ENCODE measurements at places on chromosomes 16 and 17.

- DNase-seq: no peak
Measured at GRCh38 chr16:50151756-50152155, 1.4 kb upstream of the TENT4B start.

- no peak for DNase-seq
Measured at GRCh38 chr17:18158022-18158600, 25.5 kb upstream of the ALKBH5 start.

GRCh38 chr16:61820398-61820797 is 215.8 kb downstream of the CDH8 start:
- DNase-seq: no peak

GRCh38 chr16:61890386-61890785 is 145.9 kb downstream of the CDH8 start:
- DNase-seq: no peak

DNA sequence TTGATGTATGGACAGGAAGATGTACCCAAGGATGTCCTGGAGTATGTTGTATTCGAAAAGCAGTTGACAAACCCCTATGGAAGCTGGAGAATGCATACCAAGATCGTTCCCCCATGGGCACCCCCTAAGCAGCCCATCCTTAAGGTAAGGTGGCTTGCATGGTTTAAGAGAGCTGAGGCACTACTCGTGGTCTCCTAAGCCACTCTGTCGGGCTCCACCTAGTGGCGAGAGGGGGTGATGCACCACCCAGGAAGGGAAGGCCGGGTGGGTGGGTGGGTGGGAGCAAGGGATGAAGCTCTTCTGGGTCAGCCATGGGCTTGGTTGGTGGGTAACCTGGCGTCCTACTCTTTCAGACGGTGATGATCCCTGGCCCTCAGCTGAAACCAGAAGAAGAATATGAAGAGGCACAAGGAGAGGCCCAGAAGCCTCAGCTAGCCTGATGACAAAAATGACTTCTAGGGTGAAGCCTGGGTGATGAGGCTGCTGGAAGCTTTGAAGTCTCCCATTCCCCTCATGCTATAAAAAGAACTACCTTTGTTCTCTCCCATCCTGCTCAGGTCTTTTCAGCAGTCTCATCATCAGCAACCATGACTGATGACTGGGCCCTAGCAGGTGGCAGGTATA is 21.5 kb downstream of the GPR179 start:
- peak; percentile 64 for DNase-seq

GRCh38 chr17:59859444-59860025 is 33.2 kb downstream of the TUBD1 start:
- DNase-seq: no peak

GRCh38 chr16:50814052-50814451 is 72.2 kb downstream of the CYLD start:
- no peak for DNase-seq

GRCh38 chr16:56684926-56685590 is 2.8 kb downstream of the MT1X start:
- DNase-seq: no peak

DNA sequence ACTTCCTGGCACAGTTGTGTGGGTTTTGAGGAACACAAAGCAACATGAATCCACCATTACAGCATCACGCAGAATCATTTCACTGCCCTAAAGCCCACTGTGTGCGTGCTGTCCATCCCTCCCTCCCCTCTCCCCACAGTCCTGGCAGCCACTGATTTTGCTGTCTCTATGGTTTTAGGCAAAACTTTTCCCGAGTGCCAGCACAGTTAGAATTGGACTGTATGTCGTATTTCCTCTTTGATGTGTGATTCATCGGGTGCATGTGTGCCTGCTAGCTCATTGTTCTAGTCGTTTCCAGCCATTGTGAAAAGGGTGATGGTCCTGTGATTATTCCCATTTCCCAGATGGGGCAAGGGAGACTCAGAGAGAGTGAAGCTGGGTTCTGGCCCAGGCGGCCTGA is 12.7 kb downstream of the KLHL36 start:
- no peak for DNase-seq

DNA sequence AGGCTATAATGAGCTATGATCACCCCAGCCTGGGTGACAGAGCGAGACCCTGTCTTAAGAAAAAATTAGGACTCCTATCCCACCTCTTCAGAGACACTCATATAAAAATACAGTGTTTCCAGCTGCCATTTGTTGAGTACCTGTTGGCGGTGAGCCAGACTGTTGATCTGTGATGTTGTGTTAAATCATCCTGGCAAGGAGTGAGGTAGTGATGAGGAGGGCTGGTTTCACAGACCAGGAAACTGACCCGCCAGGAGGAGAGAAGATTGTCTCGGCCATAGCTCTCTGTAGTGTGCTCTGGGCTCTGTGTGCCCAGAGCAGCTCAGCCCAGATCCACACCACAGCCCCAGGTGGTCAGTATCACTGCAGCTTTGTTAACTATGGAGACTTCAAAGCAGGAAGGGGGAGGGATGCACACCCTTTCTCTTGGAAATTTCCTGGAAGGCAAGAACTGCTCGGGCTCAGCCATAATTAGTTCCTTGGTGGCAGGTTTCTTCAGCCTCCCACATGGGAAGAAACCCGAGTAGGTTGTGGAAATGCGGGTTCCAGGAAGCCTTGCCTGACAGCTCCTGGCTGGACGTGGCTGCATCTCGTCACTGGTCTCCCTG is 343.0 kb downstream of the SNX29 start:
- no peak for DNase-seq

DNA sequence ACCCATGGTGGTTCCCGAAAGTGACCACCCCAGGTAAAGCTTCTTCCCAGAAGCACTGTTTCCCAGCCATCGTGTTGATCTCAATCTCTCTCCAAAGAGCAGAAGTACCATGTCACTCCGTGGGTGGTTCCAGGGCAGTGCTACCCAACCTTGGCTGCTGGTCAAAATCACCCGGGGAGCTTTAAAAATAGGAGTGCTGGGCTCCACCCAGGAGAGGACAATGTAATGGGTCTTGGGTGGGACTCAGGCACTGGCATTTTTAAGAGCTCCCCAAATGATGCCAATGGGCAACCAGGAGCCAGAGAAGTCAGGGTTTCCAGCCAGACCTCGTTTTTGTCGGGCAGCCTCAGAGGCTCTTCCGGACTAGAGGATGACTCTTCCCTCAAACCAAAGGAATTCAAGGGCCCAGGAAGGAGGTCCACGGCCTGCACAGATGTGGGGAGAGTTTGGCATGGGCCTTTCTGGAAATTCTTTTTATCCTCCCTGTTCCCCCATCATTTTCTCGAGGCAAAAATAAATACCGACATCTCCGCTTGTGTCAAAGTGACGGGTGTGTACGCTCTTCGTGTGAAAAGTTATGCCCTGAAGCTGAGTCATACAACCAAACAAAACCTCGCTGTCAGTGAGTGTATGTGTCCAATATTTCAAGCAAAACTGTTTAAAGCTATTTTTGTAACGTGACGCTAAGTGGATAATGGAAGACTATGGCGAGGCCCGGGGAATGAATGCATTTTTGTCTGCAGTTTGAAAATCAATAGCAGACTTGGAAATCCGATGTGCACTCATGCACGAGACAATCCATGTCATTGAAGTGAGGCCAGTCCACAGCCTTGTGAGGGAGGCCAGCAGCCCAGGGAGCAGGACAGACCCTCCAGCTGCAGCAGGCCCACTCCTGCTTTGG is 364.1 kb downstream of the FOXL1 start:
- no peak for DNase-seq

DNA sequence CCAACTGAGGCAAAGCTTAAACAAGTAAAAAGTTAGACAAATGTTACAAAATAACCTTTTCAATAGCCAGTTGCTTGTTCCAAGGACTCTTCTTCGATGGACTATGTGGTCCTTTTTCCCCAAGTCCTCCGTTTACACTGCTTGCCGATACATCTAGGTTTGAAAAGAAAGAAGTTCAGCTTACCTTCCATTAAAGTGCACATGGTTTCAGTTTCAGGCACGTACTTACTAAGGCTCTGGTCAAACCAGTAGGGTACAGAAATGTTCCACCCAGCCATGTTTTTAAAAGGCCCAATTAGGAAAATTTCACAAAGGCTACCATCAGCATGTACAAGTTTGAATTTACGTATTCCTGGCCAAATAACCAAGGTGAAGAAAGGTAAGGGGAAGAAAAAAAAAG is 2.1 kb downstream of the SRSF2 start:
- no peak for DNase-seq

DNA sequence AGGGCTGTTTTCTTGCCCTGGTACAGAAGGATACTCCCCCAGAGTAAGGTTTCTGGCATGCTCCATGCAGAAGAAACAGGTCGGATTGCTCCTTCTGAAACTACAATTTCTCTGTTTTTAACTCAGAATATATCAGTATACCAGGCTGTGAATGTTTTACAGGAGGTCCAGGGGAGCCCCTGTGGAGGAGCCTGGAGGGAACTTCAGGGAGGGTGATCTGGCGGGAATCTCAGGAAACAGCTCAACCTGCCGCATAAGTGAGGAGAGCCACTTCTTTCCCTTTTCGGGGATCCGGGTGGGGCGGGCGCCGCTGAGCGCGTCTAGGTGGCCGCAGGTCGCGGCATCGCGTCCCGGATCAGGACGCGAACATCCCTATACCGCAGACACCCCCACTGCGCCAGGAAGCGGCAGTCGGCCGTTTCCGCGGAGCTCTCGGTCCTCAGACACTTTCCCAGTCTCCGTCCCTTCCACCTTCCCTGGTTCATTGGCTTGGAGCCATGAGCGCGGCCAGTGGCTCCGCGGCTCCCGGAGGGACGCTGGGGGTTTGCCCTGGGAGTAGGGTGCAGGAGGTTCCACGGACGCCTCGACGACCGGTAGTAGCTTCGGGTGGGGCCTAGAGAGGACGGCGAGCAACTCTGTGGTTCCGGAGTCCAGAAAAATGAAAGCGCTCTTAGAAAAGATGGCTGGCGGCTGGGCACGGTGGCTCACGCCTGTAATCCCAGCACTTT is 3.1 kb upstream of the ZNF764 start:
- no peak for DNase-seq

- DNase-seq: no peak
Measured at GRCh38 chr16:19874851-19875546, 9.6 kb downstream of the GPRC5B start.

DNA sequence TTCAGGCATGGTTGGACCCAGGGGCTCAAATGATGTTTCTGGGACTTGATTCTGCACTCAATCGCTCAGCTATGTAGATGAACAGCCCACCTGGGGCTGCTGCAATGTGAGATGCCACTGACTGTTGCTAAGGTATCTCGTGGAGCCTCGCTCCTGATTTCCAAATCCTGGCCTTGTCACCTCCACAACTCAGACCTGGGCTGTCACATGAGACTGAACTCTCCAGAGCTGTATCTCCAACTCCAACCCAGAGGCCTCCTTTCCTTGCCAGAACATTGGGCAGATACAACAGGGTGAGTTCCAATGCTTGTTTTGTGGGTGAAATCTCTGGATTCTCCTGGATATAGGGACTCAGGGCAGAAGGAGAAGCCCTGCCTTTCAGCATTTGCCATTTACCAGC is 79.5 kb downstream of the GNAO1 start:
- no peak for DNase-seq

DNA sequence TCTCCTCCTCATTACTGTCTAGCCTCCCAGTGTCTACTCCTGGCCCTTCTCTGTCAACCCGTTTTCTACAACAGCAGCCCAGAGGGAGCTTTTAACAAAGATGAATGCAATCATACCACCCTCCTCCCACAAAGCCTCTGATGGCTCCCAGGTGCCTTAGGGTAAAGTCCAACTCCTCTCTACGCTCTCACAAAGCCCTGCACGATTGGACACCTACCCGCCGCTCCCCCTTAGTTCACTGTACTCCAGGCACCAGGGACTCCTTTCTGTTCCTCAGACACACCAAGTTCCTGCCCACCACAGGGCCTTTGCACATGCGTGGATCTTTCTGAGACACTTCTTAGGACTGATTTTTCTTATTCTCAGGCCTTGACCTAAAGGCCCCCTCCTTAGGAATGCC is 17.4 kb downstream of the CCDC102A start:
- no peak for DNase-seq

DNA sequence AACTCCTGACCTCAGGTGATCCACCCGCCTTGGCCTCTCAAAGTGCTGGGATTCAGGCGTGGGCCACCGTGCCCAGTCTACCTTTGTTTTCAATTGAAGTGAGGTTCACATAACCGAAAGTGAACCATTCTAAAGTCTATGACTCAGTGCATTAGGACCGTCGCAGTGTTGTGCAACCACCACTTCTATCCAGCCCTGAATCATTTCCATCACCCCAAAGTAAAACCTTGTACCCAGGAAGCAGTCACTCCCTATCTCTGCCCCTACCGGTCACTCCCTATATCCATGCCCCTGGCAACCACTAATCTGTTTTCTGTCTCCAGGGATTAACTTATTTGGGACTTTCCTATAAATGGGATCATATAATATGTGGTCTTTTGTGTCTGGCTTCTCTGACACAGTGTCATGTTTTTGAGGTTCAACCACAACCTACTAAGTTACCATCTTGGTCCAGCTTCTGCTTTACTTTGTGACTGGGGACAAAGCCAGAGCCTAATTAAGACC is 28.3 kb upstream of the CDC42EP4 start:
- no peak for DNase-seq

DNA sequence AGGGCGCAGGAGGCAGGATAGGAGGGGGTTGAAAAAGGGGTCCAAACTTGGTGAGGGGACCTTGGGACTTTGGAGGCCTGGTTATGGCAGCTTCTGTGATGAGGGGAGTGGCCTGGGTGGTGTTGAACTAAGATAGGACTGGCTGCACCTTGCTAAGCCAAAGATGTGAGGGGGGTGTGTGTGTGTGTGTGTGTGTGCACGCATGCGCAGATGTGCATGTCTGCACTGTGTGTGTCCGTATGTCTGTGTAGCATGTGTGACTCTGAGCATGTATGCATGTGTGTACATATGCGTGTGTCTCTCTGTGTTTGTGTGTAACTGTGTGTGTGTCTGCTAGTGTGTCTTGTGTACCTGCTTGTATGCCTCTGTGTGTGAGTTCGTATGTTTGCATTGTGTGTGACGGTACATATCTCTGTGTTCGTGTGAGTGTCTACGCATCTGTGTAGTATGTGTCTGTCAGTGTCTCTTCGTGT is 4.1 kb downstream of the SLC16A5 start:
- DNase-seq: no peak

- DNase-seq: no peak
Measured at GRCh38 chr17:76011951-76012350, 11.3 kb downstream of the CDK3 start.

- DNase-seq: no peak
Measured at GRCh38 chr17:75116737-75117136, 7.0 kb downstream of the ARMC7 start.

DNA sequence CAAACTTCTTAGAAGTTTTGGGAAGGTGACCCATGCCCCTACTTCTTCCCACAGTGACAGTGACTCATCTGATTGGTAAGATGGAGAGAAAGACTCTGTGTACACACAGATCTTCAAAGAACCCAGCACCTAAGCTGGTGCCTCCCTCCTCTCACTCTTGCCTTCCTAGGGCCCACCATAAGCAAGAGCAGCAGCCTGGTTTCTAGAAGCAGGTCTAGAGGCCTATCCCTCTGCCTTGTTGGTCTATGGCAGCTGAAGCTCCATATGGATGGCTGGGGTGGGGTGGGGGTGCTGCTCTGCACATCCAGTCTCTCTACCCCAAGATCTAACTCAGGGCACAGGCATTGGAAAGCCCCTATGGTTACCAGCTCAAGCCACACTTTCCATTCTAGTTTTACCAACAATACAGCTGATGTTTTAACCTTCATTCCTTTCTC is 47.5 kb downstream of the STAT3 start:
- DNase-seq: no peak
